ENCODE measurements at places on chromosomes 7 and 10.

DNA sequence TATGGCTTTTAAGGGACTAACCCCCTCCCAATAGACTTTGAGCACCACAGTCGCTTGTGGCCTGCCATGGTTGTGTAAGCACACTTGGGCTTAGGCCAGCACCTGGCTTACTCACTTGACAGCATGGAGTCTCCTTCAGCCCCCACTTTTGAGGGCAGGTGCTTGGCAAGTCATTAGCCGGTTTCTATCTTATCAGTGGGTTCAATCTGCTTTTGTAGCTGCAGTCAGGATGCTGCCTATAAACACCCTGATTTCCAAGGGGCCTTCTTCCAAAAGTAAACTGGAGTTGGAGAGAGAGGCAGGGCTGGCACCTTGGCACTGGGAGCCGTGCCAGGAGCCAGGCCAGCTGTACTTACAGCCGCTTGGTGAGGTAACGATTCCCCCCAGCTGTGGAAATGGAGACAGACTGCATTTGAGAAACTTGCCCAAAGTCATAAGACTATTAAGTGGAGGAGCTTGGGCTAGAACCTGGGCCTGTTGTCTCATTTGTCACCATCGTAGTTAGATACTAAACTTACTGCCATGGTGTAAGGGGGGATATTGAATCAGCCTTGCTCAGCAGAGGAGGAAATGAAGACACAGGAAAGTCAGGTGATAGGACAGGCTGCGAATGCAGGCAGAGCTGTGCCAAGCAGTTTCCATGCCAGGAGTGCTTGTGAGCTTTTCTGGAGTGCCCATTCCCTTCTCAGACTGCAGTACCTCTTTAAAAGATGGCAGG is 92.2 kb upstream of the EFCAB10 start:
- no peak for DNase-seq

DNA sequence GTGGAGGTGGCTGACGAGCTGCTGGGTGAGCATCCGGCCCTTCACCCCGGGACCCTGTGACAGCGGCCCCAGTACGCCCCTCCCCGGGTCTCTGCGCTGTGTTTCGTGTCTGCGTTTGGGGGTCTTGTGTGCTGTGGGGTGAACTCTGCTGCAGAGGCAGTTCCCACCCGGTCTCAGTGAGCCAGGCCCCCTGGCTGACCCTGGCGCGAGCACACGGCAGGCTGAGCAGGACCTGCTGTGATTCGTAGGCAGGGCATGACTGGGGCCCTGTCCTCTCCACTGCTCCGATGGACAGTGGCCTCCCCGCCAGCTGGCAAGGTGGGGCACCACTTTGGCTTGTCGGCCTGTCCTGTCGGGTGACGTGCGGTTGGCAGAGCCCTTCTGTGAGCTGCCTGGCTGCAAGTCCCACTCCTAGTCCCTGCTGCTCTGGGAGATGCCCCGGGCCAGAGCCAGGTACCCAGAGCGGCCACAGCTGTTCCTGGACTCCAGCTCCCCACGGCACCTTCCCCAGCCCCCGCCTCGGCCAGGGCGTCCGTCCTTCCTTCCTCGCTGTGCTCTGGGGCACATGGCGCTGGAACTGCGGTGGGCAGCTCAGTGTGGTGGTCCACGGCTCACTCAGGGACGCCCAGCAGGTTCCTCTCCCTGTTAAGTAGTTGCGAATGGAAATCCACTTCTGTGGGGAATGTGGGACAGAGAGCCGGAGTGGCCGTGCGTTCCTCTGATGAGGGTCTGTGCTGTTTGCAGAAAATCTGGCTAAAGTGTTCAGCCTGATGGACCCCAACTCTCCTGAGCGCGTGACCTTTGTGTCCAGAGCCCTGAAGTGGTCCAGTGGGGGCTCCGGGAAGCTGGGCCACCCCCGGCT is 10.5 kb downstream of the GET4 start:
- DNase-seq: no peak

DNA sequence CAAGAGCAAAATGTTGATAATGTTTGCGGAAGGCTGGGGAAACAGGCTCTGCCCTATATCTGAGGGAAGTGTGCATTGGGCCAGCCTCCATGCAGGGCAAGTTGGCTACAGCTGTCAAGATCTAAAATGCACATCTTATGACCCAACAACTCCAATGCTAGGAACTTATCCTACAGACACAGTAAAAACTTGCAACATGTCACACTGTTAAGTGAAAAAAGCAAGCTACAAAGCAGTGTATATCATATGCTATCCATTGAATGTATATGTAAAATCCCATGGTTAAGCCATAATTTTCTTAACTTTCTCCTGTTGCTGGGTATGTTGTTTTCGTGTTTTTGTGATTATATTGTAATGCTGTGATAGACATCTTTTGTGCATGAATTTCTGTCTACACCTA is 16.3 kb upstream of the KAT6B start:
- DNase-seq: no peak

DNA sequence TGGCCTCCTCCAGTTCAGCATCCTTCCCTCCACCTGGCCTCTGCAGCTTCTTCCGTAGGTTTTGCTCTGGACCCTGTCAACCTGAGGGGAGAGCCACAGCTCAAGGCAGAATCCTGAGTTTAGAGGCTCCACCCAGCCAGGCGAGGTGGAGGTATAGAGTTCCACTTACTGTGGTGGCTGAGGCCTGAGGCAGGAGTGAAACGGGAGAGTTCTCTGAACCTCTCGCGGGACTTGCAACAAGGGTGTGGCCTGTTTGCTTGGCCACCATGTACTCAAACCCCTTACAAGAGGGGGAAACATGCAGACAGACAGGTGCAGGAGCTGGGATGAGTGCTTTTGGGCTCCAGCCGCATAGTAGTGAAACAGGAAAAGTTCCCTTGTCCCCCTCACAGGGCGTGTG is 154.0 kb upstream of the C7orf33 start:
- DNase-seq: no peak

- no peak for DNase-seq
These were observed 29.5 kb downstream of the ZNF775 start for GRCh38 chr7:150408393-150409299.

DNA sequence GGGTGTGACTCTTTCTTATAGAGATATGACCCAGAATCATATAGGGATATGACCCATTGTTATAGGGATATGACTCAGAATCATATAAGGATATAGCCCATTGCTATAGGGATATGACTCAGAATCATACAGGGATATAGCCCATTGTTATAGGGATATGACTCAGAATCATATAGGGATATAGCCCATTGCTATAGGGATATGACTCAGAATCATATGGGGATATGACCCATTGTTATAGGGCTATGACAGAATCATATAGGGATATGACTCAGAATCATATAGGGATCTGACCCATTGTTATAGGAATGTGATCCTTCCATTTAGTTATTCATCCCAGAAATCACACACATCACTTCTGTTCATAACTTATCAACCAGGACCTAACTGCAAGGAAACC is 312.2 kb upstream of the ADARB2 start:
- DNase-seq: no peak

- DNase-seq: no peak
These were observed 608.5 kb upstream of the GALNT17 start for GRCh38 chr7:70523249-70523988.

DNA sequence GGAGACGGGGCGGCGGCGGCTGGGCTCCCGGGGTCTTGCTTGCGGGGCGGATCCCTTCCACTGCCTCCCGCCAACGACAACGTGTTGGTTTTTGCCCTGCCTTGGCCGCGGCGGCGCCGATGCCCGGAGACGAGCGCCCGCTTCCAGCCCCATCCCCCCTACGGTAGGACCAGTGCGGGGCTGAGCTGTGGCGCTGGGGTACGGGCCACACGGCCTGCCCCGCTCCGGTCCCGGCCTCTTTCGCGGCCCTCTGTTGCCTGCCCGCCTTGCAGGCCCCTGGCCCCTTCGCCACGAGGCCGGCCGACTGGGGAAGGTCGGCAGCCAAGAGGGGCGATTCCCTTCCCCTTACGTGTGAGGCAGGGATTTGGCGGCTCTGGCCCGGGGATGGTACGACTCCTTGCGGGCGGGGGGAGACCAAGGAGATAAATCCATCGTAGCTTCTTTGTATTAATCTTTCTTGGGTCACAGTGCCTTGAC is 488 bp downstream of the EIF4H start:
- DNase-seq: peak; percentile 62

- peak; percentile 11 for DNase-seq
These were observed 722 bp downstream of the DENND10 start for GRCh38 chr10:119104654-119105015.

- DNase-seq: no peak
These were observed 108.0 kb downstream of the CREB5 start for GRCh38 chr7:28520074-28521015.

DNA sequence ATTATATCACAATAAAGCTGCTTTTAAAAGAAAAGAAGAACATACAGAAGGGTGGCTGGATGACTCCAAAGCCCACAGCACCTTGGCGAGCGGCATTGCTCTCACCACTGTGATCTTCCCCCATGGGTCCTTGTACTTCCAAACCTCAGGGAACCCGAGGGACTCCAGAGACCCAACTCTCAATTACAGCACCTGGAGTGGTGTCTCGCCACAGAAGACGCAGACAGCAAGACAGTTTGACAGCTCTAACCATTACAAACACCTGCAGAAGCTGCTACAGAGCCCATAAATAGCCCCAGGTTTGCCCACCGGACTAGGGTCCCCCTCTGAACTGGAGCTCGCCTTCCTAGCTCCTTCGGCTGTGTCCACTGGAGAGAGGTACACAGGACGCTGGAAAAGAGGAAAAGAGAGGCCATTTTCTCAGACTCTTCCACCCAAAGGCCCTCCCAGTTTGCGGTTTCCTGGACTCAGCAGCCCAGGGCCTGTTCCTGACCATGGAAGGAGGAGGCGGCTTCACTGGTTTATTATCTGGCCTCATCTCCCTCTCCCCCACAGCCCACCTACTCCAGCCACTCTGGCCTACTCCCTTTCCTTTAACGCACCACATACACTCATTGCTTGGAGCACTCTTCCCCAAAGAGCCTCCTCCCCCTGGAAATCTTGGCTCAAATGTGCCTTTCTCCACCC is 1.9 kb downstream of the PIK3AP1 start:
- DNase-seq: no peak

DNA sequence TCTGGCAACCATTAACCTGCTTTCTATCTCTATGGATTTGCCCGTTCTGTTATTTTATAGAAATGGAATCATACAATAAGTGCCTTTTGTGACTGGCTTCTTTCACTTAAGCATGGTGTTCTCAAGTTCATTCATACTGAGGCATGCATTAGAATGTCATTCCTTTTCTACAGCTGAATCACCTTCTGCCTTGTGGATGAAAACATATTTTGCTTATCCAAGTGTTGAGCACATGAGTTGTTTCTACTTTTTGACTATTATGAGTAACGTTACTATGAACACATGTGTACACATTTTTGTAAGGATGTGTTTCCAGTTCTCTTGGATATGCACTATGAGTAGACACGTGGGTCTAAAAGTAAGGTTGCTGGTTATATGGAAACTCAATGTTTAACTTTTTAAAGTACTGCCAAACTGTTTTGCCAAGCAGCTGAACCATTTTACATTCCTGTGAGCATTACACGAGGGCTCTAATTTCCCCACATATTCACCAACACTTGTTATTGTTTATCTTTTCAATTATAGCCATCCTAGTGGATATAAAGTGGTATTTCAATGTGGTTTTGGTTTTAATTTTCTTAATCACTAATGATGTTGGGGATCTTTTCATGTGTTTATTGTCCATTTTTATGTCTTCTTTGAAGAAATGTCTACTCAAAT is 241.3 kb downstream of the FANK1 start:
- peak; percentile 65 for DNase-seq

- DNase-seq: peak; percentile 38
These were observed 143.1 kb upstream of the FGFR2 start for GRCh38 chr10:121741248-121741792.

DNA sequence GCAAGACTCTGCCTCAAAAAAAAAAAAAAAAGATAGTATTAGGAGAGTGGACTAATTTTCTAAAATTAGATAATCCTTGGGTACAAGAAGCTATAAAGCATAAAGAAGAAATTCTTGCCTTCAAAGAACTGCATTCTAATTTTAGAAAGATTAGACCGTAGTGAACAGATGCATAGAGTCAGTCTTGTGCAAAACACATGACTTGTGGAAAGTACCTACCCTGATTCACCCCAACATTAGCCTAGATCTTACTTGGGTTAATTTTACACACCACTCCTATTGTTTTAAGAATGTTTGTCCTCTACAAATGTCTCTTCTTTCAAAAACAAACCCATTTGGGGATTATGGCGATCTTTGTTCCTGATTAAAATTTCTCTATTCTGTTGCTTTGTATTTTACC is 38.9 kb upstream of the SP8 start:
- DNase-seq: no peak

- no peak for DNase-seq
These were observed 25.4 kb upstream of the GATAD1 start for GRCh38 chr7:92421676-92422435.

DNA sequence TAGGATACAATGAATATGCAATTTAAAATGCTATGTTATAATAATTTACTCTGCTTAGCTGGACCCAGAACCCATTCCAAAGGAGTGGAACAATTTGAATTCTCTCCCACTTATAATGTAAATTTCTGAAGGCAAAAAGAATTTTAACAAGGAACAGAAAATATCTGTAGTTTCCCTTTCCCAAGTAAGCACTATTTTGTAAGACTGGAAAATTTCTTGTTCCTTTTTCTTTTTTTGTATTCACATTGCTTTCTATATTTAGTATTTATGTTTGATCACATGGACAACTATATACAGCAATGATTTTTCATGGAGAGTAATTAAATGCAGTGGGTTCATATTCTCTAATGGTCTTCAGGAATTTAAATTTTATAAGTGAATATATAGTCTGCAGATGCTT is 127.4 kb downstream of the GPR85 start:
- DNase-seq: no peak

DNA sequence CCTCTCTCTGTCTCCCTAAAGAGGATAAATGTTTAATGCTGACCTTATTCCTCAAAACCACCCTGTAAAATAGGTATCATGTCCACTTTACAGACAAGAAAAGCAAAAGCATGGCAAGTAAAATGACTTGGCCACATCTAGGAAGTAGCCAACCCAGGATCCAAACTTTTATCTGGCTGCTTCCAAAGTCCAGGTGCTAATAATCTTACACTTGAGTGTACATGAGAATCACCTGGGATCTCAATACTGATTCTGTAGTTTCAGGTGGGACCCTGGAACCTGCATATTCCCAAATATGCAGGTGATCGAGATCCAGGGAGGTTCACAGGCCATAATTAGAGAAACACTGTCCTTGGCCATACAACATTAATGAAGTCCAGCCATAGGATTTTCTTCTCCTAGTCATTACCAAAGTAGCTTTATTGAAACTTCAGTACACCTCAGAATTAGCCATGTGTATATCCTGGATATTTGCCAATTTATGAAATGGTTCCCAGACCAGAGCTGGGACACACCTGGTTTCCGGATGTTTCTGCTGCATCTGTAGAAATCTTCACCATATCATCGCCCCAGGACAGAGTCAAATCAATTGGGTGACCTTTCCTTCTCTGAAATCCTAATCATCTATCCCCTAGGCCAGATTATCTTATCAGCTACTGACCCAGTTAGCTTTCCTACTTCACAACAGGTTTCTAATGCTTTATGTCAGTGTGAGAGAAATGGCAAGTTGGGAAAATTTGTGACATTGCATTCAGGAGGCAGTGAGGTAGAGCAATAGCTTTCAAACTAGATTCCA is 119.1 kb upstream of the KMT2E start:
- no peak for DNase-seq

- no peak for DNase-seq
These were observed 386.6 kb downstream of the KIF20B start for GRCh38 chr10:90088024-90088317.
